ENCODE measurements at places on chromosomes 5 and 9. TPM values are rescaled to one million over a fixed set of nuclear protein-coding genes. Genes with fewer than 3 reads are reported as not detected.
A peak's percentile ranks its signal among the peaks of the same experiment; 100 is the strongest.

Gene IFNA13
- total RNA-seq: not detected

Gene MEIKIN
- total RNA-seq: not detected

Gene PCDHGA3
- total RNA-seq: 1.2 TPM

- no peak for DNase-seq
Observed at GRCh38 chr5:120449501-120449900, 14.6 kb upstream of the PRR16 start.

GRCh38 chr9:20804489-20805250 lies 120.6 kb downstream of the FOCAD start:
- no peak for DNase-seq

DNA sequence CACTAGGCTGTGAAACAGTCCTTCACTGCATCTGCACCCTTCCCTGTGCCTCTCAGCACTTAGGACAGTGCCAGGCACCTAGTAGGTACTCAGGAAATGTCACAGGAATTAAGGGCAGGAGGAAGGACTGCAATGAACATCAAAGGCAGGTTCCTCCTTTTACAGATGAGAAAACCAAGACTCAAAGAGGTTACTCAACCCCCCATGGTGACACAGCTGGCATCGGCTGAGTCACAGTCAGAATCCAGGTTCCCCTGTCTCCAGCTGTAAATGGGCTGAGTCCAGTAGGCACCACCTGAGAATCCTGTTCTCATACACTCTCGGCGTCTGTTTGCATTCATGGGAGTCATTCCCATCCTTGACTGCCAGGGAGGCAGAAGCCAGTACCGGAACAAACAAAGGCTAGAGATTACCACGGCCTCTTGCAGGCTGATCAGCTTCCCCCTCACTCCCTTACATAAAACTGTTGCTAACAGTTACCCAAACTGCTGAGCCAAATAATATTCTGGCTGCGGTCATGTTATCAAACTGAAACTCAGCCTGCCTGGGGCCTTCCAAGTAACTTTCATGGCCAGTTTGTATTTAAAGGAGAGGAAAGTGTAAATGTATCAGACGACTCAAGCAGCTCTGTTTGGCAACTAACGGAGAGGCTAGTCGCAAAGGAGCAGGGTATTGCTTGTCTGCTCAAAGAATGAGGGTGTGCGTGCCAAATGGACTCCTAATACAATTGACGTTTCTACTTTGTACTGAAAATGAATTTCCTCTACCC lies 201.7 kb downstream of the PAPPA start:
- no peak for DNase-seq

DNA sequence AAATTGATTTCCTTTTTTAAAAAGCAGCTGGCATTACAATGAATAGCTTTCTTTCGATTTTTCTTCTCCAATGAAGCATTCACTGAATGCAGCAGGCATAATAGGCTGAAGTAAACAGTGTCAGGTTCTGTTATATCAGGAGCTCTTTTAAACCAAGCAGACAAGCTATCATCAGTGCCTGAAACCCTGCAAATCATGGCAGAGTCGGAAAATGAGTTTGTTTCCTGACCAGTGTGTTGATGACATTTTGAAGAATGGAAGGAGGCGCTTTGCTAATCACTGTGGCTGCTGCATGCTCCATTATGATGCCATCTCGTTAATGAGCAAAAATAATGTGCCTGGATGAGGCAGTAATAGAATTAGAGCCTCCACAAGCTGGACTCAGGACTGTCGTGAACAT lies 284.5 kb downstream of the ZNF608 start:
- DNase-seq: no peak

- no peak for DNase-seq
Observed at GRCh38 chr5:67693956-67694809, 497.6 kb upstream of the CD180 start.

Gene PTGR1
- total RNA-seq: 27.6 TPM

DNA sequence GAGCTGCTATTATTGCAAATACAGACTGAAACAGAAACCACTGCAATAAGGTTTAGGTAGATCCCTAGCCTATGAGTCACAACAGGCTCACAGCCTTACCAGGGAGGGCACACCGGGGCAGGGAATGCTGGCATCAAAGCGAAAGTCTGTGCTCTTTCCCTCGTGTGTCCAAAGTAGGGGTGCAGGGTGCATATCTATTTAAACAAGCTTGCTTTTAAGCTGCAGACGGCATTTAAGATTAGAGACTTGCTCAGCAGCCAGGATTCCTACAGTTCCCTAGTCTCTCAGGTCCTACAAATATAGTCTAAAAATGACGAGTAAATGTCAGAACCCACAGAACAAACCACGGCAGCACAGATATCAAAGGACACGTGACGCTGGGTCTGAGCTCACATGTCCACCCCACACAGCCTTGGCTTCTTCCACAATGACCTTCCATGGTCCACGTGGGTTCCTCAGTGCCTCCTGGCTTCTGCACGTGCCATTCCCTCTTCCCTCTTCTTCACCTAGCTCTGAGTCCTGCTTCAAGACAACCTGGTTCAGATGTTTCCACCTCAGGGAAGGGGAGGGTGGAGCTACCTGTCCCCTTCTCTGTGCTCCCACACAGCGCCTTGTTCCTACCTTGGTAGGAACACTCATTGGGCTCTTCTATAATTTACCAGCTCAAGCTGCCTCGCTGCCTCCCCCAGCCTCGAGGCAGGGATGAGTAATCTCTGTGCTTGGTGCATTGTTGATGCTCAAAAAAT lies 193.2 kb downstream of the MAPKAP1 start:
- peak; percentile 63 for DNase-seq

Gene INSL6
- not detected for total RNA-seq

DNA sequence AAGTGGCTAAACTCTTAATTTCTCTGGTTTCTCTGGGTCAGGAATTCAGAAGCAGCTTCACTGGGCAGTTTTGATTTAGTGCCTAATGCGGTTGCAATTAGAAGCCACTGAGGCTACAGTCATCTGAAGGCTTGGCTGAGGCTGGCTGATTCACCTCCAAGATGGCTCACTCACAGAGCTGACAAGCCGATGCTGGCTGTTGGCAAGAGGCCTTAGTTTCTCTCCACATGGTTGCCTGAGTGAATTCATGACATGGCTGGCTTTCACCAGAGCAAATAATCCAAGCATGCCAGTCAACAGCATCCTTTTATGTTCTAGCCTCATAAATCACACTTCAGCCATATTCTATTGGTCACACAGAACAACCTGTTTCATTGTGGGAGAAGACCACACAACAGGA lies 2.8 kb upstream of the CDK7 start:
- no peak for DNase-seq
